ENCODE measurements at places on chromosomes 5 and 9. TPM values are rescaled to one million over a fixed set of nuclear protein-coding genes. Genes with fewer than 3 reads are reported as not detected.

- no peak for DNase-seq
Observed at GRCh38 chr5:181181650-181182565, 23.1 kb downstream of the TRIM7 start.

PHF24 gene
- not detected for polyA plus RNA-seq

- no peak for DNase-seq
Observed at GRCh38 chr5:10423022-10423421, 18.7 kb upstream of the ROPN1L start.

GRCh38 chr9:109579191-109579948, 81.3 kb upstream of the PTPN3 start:
- no peak for DNase-seq

DNA sequence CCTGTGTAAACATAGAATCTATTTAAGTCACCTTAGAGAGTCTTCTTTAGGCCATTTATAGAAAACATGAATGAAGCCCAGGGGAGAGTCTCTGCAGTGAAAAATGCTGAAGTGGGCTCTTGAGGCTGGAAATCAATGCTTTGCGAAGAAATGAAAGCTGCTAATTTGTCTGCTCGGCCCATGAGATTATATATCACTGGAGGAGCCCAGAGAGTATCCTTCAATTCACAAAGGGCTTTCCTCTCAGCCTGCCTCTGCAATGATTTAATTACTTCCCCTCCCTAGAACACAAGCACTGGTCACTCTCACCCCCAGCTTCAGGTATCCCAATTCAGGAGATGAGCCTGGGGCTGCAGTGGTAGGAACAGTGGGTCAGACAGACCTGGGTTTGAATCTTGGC, 8.2 kb upstream of the DRD1 start:
- DNase-seq = no peak

DNA sequence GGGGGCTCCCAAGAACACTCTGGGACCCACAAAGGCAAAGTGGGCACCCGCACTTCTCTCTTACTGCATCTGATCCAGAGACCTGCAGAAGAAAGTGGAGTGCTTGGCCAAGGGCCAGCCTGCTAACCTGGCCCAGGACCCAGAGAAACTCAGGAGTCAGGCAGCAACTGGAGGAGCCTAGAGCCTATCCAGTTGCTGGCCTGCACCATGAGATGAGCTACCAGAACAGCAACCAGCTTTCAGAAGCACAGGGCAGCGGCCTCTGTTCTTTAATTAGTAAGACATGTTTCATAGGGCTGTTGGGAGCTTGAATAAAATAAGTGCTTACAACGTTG, 298.3 kb downstream of the GADD45G start:
- no peak for DNase-seq

Data from A549 (cell line).